ENCODE measurements at places on chromosomes 12 and 14.

DNA sequence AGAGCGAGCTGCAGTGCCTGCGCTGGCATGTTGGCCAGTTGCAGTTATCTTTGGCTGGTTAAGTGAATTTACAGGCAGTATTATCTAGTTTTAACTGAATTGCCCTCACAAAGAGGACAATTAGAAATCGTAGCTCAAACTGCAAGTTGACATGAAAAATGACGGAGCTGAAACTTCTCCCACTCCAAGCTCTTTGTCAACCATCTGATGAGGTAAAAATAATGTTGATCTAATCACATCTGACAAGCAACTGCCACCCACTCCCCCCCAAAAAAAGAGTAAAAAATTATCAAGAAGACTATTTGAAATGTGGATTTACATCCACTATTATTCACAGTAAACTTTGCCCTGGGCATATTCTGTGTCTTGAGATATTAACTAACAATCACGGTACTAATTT is 84.7 kb upstream of the VASH1 start:
- DNase-seq: no peak

DNA sequence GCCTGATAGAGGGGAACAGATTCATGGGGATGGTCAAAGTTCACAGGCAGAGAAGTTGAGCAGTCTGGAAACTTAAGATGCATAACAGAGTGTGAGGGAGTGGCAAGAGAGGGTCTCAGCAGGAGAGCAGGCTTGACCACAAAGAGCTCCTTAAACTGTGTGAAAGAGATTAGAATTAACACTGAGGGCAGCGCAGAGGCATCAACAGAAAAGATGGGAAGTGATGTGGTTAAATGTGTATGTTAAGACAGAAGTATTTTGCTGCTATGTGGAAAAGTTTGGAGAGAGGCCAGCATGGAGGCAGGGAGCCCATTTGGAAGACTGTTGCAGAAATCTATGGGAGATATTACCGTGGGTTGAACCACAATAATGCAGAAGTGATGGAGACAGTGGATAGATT is 122.7 kb upstream of the LMNTD1 start:
- DNase-seq: no peak

- DNase-seq: no peak
These were observed 127.3 kb upstream of the SLC38A2 start for GRCh38 chr12:46499901-46500300.

- no peak for DNase-seq
These were observed 72.8 kb upstream of the IFNG-AS1 start for GRCh38 chr12:67916266-67916970.
